ENCODE measurements at places on chromosomes 7 and 10.

DNA sequence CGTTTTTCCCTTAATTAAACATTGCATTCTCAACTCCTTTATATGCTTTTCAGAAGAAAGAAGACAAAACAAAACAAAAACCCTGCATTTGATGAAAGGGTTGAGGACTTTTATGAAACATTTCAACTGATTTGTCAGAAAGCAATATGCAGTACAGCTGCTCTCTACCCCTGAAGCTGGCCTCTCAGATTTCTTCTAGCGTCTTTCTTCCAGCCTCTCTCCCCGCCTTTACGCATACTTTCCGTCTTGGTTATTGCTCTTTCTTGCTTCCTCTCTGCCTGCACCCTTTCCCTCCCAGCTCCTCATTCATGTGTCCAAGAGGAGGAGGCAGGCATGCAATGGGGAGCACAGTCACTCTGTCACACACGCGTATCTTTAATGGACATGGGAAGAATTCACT is 91.0 kb upstream of the COL1A2 start:
- DNase-seq, result peak; percentile 78

DNA sequence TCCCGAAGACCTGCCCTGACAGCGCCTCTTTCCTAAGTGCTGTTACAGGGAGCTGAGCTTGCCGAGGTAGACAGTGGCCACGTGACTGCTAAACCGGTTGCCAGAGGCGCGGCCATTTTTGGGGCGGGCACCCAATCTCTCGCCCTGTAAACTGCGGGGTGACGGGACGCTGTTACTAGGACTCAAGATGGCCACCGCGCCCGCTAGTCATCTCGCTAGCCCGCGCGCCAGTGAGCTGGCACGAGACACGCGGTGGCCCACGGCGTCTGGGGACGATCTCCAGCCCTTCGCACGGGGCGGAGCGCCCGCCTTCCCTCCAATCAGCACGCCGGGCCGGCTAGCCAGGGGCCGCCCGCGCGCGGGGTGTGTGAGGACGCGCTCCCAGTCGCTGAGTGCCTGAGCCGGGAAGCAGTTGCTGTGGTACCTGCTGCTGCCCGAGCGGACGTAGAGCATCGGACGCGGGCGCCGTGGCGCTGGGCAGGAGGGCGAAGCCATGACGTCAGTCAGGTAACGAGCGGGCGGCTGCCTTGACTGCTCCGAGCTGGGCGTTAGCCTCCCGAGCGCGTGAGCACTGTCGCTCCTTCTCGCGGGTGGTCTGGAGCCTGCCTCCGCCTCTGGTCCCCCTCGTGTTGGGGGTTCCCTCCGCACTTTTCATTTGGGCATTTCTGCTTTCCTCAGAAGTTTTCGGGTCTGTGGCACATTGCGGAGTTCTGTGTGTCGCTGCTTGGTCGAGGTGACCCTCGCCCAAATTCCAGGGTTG is 25.5 kb downstream of the ADK start:
- DNase-seq, result peak; percentile 96

DNA sequence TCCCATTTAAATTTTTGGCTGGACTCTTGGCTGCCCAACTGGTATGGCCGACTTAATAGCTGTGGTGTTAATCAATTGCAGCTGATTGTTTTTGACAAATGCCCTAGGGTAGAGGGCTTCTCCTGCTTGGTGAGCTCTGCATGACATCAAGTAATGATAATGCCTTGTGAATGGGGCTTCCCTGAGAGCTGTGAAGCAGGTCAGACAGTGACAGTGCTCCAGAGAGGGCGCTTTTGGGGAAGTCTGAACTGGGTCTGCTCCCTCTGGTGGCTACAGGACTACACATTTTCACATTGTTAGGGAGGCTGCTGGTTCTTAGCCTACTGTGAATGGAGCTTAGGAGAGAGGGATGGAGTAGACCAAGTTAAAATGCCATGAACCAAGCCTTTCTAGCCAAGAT is 98.8 kb downstream of the SDK1 start:
- DNase-seq, result peak; percentile 41

- no peak for DNase-seq
Observed at GRCh38 chr7:8386926-8387550, 46.4 kb upstream of the NXPH1 start.
